ENCODE measurements at places on chromosomes 3 and 15.

- DNase-seq = no peak
These were observed 1.7 kb upstream of the PCOLCE2 start for GRCh38 chr3:142890592-142890991.

DNA sequence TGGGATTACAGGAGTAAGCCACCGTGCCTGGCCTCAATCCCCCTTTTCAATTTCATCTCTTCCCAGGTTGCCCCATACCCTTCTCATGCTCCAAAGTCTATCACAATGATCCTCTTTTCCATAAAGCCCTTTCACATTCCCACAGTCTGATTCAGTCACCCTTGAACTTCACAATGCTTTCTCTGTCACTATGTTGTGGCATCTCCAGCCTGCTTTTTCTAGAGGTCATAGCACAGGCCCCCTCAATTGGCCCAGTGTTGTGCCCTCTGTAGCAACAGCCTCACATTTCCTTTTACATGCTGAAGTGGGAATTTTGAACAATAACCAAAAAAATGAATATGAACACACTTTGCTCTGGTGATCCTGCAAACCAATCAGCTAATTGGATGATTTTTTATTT lies 21.5 kb downstream of the DRD3 start:
- DNase-seq = no peak

GRCh38 chr15:100318880-100319279 lies 22.9 kb downstream of the ADAMTS17 start:
- no peak for DNase-seq

DNA sequence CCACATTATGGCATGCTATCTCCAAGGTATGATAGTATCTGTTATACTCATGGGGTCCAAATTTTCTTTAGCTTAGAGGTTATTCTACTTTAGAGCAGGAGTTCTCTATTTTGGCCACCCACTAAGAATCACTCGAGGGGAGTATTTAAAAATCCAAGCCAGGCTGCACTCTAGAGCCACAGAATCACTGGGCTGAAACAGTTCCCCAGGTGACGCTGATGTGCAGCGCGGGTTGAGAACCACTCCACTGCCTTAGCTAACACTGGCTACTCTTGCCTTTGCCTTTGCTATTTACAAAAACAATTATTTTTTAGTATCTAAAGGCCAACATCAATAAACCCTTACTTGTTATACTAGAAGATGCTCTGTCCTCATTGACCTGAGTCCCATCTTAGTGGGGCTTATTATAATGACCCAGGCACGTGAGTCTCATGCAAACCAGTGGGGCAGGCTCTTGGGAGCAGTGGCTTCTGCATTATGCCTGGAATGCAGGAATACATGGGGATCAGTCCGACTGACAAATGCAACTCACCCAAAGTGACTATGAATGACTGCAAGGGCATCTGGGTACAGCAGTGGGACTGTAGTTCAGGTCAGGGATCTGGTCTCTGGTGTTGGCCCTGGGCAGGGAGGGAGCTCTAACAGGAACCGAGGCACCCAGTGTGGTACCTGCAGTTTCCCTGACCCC lies 21.7 kb upstream of the CGNL1 start:
- no peak for DNase-seq

DNA sequence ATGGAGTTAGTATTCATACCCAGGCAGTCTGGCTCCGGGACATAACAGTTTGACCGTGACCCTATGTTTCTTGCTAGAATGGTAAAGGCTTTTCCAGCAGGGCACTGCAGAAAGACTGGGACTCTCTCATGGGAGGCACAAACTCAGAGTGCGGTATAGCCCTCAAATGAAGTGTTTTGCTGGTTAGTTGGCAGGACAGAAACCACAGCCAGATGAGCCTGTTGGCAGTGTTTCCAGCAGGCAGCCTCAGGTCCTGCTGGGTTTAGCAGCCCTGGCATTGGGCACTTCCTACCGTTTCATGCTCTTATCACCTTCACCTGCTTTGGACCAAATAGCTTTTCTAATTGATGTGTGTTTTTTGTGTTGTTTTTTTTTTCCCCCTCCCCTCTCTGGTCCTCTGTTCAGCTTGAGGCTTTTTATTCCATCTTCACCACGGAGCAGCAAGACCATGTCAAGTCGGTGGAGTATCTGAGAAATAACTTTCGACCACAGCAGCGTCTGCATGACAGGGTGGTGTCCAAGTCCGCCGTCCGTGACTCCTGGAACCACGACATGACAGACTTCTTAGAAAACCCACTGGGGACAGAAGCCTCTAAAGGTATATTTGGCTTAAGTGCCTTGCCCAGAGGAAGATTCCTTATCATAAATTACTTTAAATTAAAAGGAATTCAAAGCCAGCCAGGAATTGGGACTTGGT lies 205.6 kb downstream of the FEZF2 start:
- no peak for DNase-seq

- no peak for DNase-seq
These were observed at the start of gene TRAT1 for GRCh38 chr3:108822123-108822897. Gene TRAT1, plus strand, starts transcription at chr3:108822786. Its CDS starts 142 bp downstream, at chr3:108822928.

DNA sequence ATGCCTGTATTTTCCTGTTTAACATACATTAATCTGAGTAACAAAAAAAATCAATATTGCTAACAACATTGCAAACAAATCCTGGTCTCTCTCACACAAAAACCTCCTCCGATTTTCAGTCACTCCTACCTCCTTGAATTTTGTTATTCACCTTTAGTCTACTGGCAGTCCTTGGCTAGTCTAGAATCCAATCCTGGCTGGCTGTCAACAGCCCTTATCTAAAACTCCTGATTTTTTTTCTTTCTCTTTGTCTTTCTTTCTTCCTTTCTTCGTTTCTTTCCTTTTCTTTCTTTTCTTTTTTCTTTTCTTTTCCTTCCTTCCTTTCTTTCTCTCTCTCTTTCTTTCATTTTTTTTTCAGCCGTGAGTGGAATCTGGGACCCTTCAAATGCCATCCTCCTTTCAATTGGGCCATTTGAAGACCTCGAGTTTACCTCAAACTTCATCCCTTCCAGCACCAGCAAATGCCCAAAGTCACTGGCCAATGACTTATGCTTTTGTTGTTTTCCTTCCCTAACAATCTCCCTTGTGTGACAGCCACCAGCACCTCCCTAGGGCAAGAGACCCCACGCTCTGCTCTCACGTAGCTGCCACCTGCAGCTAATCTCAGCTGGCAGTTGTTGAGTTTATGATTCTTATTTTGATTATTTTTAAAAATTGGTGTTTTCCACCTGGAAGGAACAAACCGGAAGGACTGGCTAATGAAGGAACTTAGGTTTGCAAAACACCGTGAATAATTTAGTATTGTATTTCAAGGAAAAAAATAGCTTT lies 6.8 kb upstream of the ONECUT1 start:
- DNase-seq = no peak

GRCh38 chr3:112644453-112644852 lies 3.5 kb upstream of the CCDC80 start:
- DNase-seq = no peak

DNA sequence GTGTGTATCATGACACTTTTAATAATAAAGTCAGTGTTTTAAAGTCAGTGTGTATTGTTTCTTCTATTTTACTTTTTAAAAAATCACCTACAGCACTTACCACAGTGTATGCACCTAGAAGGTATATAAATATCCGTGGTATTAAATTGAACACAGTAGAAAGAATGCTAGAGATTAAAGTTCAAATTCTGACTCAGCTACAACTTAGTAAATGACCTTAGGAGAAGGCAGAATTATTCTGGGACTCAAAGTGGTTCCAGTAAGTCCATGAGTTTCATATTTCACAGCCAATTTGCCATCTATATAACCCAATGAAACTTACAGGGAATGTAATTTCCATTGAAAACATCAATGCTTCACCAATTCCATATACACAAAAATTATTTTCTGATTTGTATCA lies 52.7 kb upstream of the MAP4 start:
- no peak for DNase-seq

GRCh38 chr3:5095886-5096285 lies 26.2 kb upstream of the ARL8B start:
- no peak for DNase-seq

DNA sequence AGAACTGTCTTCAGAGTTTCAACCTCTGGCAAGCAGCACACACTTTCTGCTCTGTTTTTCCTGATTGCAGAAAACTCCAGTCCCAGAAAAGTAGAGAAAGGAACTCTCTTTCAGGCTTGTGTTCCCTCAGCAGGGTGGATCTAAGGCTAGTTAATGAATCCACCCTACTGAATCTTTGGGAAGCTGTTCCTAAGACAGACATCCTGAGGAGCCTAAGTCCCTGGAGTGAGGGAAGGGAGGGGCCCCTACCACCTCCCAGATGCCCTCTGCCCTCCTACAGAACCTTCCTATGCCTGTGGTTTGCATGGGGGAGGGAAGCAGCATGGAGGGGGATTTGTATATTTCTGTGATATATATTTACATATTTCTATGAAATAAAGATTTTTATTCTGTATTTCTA lies 124.4 kb downstream of the ANO10 start:
- DNase-seq = no peak

- no peak for DNase-seq
These were observed 141.5 kb downstream of the DUT start for GRCh38 chr15:48472756-48473155.

DNA sequence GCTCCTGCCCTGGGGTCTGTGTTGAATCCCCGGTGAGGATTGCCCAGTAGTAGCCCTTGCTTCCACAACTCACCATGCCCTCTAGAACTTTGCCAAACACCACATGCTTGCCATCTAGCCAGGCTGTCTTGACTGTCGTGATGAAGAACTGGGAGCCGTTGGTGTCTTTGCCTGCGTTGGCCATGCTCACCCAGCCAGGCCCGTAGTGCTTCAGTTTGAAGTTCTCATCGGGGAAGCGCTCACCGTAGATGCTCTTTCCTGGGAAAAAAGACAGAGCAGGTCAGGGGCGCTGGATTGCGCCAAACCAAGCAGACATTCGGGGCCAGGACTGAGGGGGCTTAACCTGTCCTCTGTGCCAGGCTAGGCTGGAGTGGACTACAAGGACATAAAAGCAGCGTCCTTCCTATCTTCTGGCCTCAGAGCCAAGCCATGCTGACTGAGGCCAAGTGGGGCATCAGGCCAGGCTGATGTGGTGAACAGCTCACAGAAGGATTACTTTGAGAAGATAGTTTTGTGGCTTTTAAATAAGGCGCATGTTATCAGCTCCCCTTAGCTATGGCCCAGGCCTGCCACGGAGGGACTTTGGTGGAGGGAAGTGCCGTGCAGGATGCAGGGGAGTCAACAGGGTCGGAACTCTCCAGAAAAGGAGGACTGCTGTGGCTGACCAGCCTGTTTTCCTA lies 5.3 kb downstream of the SNX22 start:
- no peak for DNase-seq

- DNase-seq = no peak
These were observed 1057.2 kb downstream of the NAALADL2 start for GRCh38 chr3:175916191-175916934.

- DNase-seq = no peak
These were observed 19.6 kb downstream of the TIMP4 start for GRCh38 chr3:12139111-12139511.

DNA sequence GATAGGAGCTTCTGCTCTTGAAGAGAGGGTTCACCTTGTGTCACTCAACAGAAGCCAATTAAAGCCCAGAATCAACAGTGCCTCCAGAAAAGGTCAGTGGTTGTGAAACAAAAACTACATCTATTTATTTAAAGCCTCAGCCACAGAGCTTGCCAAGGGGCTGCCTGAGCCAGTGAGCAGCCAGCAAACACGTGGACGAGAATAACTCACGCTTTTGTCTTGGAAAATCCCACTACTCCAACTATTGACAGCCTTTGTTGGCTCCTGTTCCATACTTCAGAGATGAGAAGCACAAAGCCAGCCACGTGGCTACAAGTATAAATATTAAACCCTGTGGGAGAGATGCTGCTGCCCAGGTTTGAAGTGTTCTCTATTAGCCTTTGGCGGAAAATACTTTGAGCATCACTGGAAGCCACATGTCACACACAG lies 10.3 kb downstream of the GPR156 start:
- no peak for DNase-seq

GRCh38 chr15:88651136-88651732 lies 12.4 kb downstream of the ISG20 start:
- no peak for DNase-seq

DNA sequence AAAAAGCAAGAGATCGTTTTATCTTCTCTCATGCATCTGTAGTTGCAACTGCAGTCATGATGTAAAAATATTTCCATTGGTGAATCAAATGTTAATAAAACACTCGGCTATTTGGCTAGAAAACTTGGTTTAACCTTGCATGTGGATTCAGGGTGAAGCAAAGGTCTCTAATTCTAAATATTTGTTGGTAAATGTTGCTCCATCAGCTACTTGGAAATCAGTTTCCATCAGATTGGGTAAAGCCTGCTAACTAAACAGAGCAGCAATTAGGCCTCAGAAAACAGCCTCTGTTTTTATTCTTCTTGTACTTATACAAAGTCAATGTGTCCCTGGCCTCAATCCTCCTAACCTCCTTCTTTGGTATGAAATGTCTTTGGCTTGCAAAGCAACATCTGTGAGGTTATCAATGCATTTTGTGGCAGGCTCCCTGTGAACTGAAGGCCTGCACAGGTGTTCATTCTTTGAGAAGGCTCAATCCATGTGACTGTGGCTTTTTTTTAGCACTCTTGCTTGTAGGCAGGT lies 312.3 kb downstream of the WDR72 start:
- DNase-seq = no peak

DNA sequence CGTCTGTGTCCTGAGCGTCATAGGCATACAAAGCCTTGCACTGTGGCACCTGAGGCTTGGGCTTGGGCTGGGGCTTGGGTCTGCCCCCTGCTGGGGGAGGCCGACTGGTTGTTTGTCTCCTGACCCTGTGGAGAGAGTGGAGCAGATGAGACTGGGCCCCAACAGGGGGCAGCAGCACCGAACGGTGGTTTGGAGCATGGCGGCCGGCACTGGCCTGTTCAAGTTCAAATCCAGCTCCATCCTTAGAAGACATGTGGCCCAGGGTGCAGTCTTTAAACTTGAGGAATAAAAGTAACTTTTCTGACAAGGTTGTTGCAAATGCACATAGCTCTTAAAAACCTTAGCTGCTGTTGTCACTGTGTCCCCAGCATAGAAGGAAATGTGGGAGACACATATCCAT lies 33.3 kb downstream of the CCNB2 start:
- DNase-seq = no peak

DNA sequence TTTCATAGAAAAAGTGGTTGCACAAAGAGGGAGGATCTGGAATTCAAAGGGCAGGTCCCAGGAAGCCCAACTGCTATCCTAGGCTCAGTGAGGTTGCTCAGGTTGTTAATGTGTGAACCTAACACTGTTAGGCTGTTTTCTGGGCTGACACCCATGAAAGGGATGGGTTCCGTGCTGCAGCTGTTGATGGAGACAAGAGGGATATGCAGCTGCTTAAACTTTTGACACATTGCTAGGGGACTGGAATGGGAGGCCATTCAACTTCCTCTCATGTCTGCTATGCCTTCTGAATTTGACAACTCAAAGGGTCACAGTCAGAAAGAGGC lies 198.0 kb upstream of the NR2E3 start:
- no peak for DNase-seq

GRCh38 chr3:14680115-14680514 lies 5.2 kb downstream of the C3orf20 start:
- DNase-seq = no peak

GRCh38 chr3:13537909-13538296 lies 11.0 kb upstream of the FBLN2 start:
- DNase-seq = no peak
